ENCODE measurements at places on chromosomes 6 and 20.

DNA sequence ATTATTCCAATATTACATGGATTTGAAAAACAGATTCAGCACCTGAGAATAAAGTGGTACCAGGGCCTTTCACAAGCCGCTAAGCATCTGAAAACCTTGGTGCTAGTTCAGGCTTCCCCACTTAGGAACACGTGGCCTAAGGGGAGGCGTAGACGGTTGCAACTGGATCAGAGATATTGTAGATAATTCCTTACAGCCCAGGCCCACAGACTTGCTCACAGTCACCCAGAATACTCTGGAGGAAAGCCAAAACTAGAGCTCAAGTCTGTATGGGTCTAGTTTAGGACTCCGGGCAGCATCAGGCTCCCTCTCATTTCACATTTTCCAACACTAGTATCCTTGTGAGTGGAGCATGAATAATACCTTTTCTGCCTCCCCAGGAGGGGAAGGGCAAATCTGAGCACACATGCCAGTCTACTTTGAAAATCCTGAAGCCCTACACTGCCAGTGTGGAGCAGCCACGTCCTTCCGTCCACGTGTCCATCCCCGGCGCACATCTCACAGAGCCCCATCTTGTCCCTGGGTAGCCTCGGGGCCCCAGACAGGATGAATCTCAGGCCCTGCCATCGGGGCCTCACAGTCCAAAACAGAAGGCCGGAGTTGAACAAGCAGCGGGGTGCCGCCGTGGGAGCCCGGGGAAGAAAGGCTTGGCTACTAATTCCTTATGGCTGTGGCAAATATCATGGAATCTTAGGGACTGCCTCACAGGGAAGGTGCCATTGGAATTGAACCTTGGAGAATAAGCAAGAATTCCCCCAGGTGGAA is 299.3 kb downstream of the NRN1 start:
- no peak for DNase-seq

DNA sequence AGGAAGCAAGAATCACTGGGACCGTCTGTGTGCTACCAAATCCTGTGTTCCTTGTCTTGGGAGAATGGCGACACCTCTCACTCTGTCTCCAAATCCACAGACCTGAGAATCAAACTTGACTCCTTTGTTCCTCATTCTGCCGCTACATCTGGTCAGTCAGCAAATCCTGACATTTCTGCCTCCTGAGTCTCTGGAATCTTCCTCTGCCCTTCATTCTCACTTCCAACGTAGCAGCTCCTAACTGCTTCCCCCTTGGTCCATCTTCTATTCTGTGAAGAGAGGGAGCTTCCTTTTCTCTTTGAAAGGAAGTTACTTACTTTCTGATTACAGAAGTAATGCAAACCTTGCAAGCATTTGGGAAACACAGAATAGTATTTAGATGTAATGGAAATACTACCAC is 37.7 kb downstream of the SYTL3 start:
- DNase-seq: no peak

DNA sequence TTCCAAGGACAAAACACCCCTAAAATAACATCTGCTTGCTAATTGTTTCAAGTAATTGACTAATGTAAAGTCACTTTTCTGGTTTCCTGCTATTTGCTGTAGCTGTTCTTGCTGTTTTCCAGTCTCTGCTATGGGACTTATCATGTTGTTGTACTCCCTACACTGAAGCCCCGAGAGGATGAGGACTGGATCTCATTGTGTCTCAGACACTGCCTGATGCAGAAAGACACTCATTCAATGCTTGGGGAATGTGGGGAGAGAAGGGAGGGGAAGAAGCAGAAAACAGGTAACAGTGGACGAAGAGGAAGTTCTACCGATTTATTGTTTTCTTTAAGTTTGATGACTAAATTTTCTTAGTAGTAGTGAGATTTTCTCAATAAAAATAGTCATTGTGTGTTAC is 79.8 kb downstream of the DOK5 start:
- no peak for DNase-seq

DNA sequence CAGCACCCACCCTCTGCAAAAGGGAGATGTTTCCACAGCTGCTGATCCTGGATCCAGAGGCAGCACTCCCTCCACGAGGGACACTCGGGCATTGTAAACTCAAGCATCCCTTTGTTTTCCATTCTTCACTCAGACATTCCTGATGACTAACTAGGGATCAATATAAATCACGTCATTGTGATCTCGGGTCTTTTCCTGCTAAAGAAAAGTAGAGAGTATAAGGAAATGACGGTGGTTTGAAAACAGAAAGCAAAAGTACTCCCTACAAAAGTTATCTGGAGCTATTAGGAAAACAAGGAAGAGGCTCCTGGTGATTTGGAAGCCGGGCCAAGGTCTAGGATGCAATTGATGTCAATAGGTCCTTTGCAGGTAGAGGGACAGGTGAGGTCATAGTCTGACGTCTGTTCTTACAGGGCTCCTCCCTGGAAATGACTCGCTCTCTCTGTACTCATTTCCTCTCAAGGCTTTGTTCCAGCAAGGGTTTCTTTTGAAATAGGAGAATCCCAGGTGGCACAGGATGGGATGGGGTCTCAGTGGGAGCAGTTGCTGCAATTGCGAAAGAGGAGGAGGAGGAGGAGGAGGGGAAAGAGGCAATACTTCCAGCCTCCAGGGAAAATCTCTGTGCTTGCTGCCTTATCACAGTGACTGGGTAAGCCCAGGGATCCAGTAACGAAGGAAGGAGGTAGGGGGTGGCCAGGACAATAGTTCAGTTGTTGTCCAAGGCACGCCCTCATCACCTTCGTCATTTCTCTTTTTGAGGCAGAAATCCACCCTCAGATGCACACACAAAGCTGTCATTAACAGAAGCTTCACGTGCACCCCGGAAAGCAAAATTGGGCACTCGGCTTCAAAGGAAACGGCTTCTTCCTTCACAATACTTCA is 222.8 kb downstream of the LY86 start:
- DNase-seq: no peak

- no peak for DNase-seq
These were observed 106.0 kb upstream of the CST7 start for GRCh38 chr20:24842918-24843715.

DNA sequence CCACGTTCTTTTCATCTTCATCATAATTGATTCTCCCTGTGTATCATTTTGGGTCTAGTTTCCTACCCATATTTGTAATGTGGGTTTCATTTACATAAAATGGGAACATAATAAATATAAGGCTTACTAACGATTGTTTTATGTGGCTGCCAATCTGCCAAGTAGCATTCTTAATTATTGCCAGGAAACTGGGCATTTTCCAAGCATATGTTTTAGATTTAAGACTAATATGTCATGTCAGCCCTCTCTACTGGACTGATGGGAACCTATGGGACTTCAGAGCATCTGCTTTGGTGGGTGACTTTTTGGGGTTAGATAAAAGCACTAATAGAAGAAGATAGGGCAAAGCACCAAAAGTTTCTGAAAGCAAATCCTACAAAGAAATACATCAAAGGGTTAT is 157.5 kb downstream of the TBX18 start:
- DNase-seq: no peak

DNA sequence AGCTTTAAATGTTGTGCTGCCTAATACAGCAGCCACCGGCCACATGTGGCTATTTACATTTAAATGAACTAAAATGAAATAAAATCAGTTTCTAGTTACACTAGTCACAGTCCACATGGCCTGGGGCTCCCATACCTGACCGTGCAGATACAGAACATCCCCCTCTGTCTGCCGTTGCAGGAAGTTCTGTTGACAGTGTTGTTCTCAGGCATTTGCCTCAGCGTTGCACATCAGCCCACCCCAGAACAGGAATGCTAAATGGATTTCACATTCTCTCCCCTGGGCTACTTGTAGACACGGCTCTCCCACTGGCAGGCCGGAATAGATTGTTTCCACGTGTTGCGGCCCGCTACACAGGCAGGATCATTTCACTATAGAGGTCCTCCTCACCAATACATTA is 26.3 kb downstream of the JAG1 start:
- DNase-seq: no peak

DNA sequence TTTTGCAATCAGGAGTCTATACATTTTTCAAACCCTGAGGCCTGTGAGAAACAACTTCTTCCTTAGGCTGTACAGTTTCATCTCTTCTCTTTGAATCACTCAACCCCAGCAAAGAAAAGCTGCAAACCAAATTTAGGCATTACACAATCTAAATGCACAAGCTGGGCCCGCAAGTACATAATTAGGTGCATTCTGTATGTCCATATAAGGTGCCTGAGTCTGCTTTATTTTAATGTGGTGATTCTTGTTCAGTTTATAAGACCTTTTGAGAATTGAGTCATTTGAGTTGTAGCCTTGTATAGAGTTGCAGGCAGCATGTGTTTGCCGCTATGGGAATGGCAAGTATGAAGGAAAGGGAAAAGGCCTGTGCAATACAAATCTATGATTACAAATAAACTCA is 709.6 kb upstream of the MARCKS start:
- DNase-seq: no peak

GRCh38 chr6:105474234-105474633 is 71.4 kb upstream of the PREP start:
- no peak for DNase-seq

DNA sequence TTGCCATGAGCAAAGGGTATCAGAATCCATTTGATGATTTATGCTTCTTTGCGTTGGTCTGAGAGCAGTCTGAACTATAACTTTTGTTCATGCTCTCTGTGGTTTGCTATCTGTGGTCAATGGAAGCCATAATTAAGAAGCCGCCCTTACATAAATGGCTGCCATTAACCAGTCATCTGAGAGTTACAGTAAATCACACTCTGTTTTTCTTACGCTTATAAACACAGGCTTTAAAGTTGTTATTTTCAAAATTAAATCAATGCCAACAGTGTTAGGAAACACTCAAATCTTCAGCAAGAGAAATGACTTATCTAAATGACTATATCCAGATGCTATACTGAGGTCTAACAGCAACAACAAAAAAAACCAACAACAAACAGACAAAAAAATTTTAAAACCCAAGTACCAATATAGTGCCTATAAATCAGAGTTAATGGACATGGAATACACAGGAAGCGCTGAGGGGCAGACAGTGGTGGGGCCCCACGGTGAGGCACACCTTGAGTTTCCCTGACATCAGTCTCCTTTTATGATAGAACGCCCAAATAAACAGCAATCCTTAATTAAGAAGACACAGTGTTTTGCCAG is 108.0 kb upstream of the C6orf118 start:
- DNase-seq: no peak

GRCh38 chr6:87916446-87916845 is 131.2 kb upstream of the SPACA1 start:
- DNase-seq: no peak

- no peak for DNase-seq
These were observed 235.8 kb downstream of the GMPR start for GRCh38 chr6:16473908-16474771.

- DNase-seq: no peak
These were observed 17.7 kb downstream of the LOC128125822 start for GRCh38 chr6:63589952-63590411.

DNA sequence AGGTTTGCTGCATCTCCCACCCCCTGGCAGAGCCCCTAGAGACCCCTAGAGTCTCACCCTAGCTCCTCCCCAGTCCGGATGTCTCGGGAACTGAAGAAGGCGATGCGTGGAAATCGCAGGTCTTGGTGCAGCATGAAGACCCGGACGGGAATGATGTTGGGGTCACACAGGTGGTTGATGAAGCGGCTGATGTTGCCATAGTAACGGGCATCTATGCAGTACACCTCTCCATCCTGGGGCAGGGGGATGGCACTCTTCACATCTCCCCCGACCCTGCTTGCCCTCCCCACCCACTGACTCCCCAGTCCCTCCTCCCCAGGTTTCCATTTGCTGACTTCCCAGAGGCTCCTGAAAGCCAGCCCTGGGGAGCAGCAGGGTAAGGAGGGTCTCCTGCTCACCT is 1.8 kb upstream of the SLC44A4 start:
- DNase-seq: no peak

- no peak for DNase-seq
These were observed 27.8 kb downstream of the ASIP start for GRCh38 chr20:34268851-34269636.

- DNase-seq: no peak
These were observed 278.2 kb upstream of the SUPT3H start for GRCh38 chr6:45655745-45656476.

- DNase-seq: no peak
These were observed 29.0 kb downstream of the PTGIS start for GRCh38 chr20:49538950-49539349.

GRCh38 chr6:25743868-25744267 is 10.7 kb upstream of the SLC17A4 start:
- DNase-seq: no peak

DNA sequence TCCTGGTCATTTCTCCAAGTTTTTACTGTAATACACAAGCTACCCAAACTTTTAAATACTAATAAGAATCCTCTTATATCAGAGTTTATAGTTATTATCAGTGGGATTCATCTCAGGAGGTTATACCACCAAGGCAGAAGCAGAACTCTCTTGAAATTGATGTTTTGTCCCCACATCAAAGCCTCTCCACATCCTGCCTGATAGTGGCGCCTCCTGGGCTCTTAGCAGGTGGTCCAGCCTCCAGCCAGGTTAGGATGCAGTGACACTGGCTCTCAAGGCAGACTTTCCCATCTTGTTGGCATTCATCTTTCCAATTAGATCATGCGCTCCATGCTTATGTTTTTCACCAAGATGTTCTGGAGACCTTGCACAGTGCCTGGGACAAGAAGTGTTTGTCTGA is 81.8 kb upstream of the INSM1 start:
- no peak for DNase-seq

- no peak for DNase-seq
These were observed 21.6 kb downstream of the TFEB start for GRCh38 chr6:41713650-41714291.

GRCh38 chr6:31541059-31541657 is 645 bp downstream of the DDX39B start:
- no peak for DNase-seq

- no peak for DNase-seq
These were observed 18.8 kb downstream of the DNMT3B start for GRCh38 chr20:32780749-32781655.

- no peak for DNase-seq
These were observed 14.5 kb downstream of the BRD2 start for GRCh38 chr6:32982702-32983492.

DNA sequence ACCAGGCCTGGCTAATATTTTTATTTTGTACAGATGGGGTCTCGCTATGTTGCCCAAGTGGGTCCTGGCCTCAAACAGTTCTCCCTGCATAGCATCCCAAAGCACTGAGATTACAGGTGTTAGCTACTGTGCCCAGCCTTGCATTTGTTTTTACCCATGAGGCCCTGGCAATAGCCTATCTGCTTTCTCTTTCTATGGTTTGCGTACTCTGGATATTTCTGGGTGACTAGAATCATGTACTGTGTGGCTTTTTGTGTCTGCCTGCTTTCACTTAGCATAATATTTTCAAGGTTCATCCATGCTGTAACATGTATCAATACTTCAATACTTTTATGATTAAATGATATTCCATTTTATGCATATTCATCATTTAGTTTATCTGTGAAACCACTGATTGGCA is 451.7 kb downstream of the GRIK2 start:
- no peak for DNase-seq

DNA sequence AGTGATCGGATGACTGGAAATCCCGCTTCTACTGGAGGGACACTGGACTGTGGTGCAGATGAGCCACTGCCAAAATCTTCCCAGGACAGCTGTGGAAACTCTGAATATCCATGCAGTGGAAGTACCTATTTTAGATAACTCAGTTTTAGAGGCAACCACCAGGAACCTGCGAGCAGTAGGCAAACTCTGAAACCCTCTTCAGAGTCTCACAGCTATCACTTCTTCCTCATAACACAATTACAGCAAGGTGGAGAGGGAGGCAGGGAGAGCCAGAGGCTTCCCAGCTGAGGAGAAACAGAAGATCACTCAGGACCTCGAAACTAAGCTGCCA is 322.8 kb upstream of the NT5E start:
- DNase-seq: no peak

Measured in activated CD8-positive, alpha-beta memory T cell treated with anti-CD3 and anti-CD28 coated beads for 4 hours (primary cell).